Thoracic aorta (tissue), 2 donors: ENCODE measurements at places on chromosomes 16 and 17. TPM values are rescaled to one million over a fixed set of nuclear protein-coding genes. Genes with fewer than 3 reads are reported as not detected.
A peak's percentile ranks its signal among the peaks of the same experiment; 100 is the strongest.

DLX3 gene
- 0.54 TPM for total RNA-seq

TNFRSF13B gene
- total RNA-seq, result not detected

C17orf50 gene
- total RNA-seq, result not detected

WSCD1 gene
- total RNA-seq, result 29.0 TPM

ADAD2 gene
- total RNA-seq, result not detected

MYH2 gene
- total RNA-seq, result 11.9 TPM

PRDM7 gene
- not detected for total RNA-seq

CCL16 gene
- not detected for total RNA-seq

MT1H gene
- not detected for total RNA-seq

TCAP gene
- total RNA-seq, result 16.9 TPM

FOXO3B gene
- 9.9 TPM for total RNA-seq

DNA sequence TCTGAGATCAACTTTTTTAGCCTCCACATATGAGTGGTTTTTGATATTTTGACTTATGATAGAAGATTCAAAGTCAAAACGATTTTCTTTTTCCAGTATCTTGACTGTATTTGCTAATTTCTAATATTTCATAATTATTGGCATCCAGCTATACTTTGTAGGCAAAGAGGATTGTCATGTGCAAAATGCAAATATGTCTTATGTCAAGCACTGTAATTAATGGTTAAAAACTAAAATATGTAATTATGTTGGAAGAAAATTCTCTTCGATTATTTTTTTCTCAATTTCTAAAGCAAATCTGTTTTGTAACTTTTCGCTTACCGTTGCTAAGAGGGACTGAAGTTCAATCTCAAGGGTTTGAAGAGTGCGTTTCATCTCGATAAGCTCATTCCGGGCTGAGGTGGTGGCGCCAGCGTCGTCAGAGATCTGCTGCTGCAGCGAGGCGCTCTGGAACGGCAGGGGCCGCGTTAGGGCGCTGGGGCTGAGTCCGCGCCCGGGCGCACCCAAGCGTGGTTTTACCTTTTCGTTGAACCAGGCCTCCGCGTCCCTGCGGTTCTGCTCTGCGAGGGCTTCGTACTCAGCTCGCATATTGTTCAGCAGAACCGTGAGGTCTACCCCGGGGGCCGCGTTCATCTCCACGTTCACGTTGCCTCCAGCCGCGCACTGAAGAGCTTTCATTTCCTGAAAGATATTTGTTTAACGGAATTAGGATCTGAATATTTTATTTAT is 3.0 kb downstream of the KRT27 start:
- peak overlapping the region; percentile 6 for H3K4me3 ChIP-seq
- no peaks in the 10 kb centered on the region for H3K36me3 ChIP-seq
- H3K27ac ChIP-seq, result no peak overlapping the region
- DNase-seq, result no peak
- H3K27me3 ChIP-seq, result no peaks in the 10 kb centered on the region
- no peaks in the 10 kb centered on the region for H3K4me1 ChIP-seq

DNA sequence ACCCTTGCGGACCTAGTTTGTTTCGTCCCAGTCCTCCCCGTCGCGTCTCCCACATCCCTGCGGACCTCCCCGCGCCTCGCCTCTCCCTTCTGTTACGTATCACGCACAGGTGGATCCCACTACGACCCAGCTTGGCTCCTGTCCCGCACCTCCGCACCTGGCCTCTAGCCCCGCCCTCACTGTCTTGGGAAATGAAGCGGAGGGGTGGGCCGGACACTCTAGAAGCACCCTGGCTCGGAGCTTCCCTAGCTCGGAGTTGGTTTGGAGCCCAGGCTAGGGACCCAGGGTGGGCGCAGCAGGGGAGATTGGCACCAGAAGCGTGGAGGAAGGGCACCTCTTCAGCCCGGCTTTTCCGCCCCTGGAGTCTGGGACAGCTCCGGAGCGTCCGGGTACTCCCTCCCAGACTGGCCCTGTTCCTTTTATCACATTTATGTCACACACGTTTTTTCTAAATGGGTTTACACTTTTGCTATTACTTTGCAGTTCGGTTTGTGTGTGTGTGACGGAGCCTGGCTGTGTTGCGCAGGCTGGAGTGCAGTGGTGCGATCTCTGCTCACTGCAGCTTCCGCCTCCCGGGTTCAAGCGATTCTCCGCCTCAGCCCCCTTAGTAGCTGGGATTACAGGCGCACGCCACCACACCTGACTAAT is 1.4 kb upstream of the CEMP1 start:
- H3K27ac ChIP-seq, result peak overlapping the region; percentile 99
- H3K36me3 ChIP-seq, result peaks cover 20% of the 10 kb centered on the region
- no peak for DNase-seq
- no peaks in the 10 kb centered on the region for H3K27me3 ChIP-seq
- peaks cover 26% of the 10 kb centered on the region for H3K4me1 ChIP-seq
- peak overlapping the region; percentile 83 for H3K4me3 ChIP-seq

- no peaks in the 10 kb centered on the region for H3K27me3 ChIP-seq
- DNase-seq, result no peak
- peaks cover 12% of the 10 kb centered on the region for H3K4me1 ChIP-seq
Observed at GRCh38 chr17:27236717-27237315, 57.1 kb upstream of the WSB1 start.

DNA sequence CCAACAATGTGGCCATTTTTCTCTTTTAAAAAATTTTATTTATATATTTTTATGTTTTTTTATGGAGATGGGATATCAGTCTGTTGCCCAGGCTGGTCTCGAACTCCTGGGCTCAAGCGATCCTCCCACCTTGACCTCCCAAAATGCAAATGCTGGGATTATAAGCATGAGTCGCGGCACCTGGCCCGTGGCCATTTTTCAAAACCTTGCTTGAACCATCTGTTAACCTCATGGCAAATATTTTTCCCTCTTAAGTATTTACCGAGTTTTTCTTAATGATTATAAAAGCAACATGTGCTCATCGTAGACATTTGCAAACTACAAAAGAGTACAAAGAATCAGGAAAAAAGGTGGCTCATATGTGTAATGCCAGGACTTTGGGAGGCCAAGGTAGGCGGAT is 127.6 kb downstream of the ABCC6 start:
- H3K27ac ChIP-seq, result peak overlapping the region; percentile 89
- DNase-seq, result no peak
- H3K4me1 ChIP-seq, result peaks cover 29% of the 10 kb centered on the region

DNA sequence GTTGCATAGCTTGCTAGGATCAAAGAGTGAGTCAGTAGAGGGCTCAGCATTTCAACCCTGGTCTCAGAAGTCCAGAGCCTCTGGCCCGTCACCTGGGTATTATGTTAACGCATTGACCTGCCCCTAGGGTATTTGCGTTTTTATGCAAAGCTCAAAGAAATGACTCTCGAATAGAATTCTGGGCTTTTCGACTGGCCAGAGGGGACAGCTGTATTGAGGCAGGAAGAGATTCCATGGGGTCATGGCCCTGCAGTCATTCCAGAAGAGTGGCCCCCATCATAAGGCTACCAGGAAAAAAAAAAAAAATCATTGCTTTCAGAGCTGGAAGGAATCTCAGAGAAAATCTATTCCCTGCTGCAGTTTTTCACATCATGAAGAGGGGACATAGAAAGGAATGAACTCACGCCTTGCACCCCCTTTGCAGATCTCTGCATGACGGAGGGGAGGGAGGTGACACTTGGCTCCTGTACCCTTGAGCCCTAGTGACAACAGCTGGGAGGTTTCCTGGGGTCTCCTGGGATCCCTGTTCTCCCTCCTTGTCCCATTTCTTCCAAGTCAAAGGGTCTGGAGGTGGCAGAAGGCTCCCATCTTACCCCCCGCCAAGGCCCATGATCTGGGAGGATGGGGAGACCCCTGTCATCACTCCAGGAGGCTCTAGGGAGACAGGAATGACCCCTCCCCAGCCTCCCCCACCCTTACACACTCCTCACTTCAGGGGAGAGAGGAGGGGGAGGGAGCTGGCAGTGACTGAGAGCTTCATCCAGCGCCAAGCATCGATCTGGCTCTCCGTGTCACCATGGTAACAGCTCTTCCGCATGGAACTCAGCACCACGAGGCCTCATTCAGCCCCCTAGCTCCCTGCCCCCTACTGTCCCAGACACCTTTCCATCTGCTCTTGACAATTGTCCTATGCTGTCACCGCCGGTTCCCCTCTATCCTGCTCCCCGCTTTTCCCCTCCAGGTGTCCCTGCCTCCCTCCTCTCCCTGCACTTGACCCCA is 35.8 kb downstream of the GP2 start:
- H3K4me3 ChIP-seq, result no peak overlapping the region
- H3K4me1 ChIP-seq, result no peaks in the 10 kb centered on the region
- DNase-seq, result no peak
- H3K27ac ChIP-seq, result no peak overlapping the region
- no peaks in the 10 kb centered on the region for H3K36me3 ChIP-seq

DNA sequence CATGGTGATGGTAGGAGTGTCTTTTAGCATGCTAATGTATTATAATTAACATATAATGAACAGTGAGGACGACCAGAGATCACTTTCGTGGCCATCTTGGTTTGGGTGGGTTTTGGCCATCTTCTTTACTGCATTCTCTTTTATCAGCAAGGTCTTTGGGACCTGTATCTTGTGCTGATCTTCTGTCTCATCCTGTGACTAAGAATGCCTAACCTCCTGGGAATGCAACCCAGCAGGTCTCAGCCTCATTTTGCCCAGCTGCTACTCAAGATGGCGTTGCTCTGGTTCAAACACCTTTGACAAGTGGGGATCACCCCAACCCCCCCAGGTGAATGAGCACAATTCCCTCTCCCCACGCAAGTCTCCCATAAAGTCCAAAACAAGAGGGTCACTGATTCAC is 49.3 kb upstream of the ETV4 start:
- H3K27ac ChIP-seq, result no peak overlapping the region
- peaks cover 32% of the 10 kb centered on the region for H3K4me1 ChIP-seq
- no peaks in the 10 kb centered on the region for H3K27me3 ChIP-seq
- H3K4me3 ChIP-seq, result no peak overlapping the region
- DNase-seq, result no peak

GRCh38 chr17:45820052-45820780 is 24.5 kb upstream of the SPPL2C start:
- no peak overlapping the region for H3K27ac ChIP-seq
- no peak for DNase-seq
- no peaks in the 10 kb centered on the region for H3K36me3 ChIP-seq
- H3K4me1 ChIP-seq, result peaks cover 3% of the 10 kb centered on the region
- no peaks in the 10 kb centered on the region for H3K27me3 ChIP-seq

GRCh38 chr17:68222606-68223005 is 25.2 kb upstream of the AMZ2 start:
- no peaks in the 10 kb centered on the region for H3K36me3 ChIP-seq
- no peak overlapping the region for H3K27ac ChIP-seq
- H3K4me3 ChIP-seq, result no peak overlapping the region
- H3K27me3 ChIP-seq, result no peaks in the 10 kb centered on the region

DNA sequence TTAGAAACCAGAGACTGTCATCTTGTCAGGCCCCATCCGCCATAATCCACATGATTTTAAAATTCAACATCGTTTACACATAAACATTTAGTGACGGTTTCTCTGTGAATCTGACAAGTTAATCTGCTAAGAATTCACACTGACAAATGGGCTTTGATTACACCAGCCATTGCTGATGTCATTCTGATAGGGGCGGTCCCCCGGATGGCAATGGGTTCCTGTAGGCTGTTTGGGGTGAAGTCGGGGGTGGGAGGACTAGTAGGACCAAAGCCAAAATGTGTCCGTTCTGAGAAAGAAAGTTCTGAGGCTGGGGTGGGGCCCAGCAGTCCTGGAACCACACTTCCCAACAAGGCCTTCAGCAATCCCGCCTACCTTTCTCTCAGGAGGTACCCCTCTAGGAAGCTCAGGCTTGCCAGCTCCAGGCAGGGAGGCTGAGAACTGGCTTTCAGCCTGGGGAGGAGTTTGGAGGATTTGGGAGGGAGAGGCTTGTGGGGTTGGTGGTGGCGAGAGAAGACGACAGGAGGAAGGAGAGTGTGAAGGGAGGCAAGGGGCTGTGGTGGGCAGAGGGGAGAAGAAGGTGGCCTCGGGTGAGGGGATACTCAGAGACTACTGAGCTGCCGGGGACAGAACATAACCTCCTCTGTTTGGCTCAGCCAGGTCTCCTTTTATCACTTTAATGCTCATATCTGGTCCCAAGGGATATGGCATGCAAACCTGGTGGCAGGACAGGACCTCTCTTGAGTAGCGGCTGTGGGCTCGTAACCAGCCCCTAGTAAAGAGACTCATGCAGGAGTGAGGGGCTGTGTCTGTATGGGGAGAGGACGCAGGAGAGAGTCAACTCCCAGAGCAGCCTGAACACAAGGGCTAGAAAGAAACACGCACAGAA is 8.6 kb downstream of the HIC1 start:
- peaks cover 12% of the 10 kb centered on the region for H3K36me3 ChIP-seq
- H3K27ac ChIP-seq, result peak overlapping the region; percentile 48
- DNase-seq, result no peak

DNA sequence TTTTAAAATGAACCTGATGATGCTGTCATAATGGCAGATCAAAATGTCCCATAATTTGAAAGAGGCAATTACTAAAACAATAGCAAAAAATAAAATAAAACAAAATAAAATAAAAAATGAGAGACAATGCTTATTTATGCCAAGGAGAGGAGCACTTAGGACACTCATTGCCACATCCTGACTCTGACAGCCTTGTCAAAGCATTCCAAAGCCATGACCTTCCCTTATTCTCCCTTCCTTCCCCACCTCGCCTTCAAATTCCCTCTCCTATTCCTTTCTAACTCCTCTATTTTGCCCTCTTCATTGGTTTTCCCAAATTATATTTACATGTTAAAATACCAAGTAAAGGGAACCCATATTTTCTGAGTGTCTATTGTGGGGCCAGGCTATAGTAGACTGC is 220.0 kb downstream of the CDH13 start:
- peaks cover 46% of the 10 kb centered on the region for H3K4me1 ChIP-seq
- H3K27ac ChIP-seq, result no peak overlapping the region
- H3K27me3 ChIP-seq, result no peaks in the 10 kb centered on the region
- no peak overlapping the region for H3K4me3 ChIP-seq
- no peak for DNase-seq
